ENCODE measurements at places on chromosomes 2 and 18. TPM values are rescaled to one million over a fixed set of nuclear protein-coding genes. Genes with fewer than 3 reads are reported as not detected.

Gene POTEJ
- total RNA-seq, result not detected

Gene RAB6C
- not detected for total RNA-seq

Gene SCN3A
- not detected for total RNA-seq

Gene LINC00305
- total RNA-seq, result not detected

Gene CCDC141
- total RNA-seq, result 0.20 TPM

Gene BUB1
- total RNA-seq, result 2.7 TPM

GRCh38 chr2:46345775-46346174 lies 48.6 kb downstream of the EPAS1 start:
- no peaks in the 10 kb centered on the region for H3K4me1 ChIP-seq
- no peak for DNase-seq
- H3K4me3 ChIP-seq, result no peak overlapping the region
- no peak overlapping the region for H3K27ac ChIP-seq
- H3K36me3 ChIP-seq, result peaks cover 36% of the 10 kb centered on the region
- no peaks in the 10 kb centered on the region for H3K27me3 ChIP-seq

GRCh38 chr2:138307099-138307498 lies 194.5 kb upstream of the SPOPL start:
- H3K36me3 ChIP-seq, result no peaks in the 10 kb centered on the region
- H3K27me3 ChIP-seq, result no peaks in the 10 kb centered on the region
- H3K4me3 ChIP-seq, result no peak overlapping the region
- DNase-seq, result no peak
- peaks cover 4% of the 10 kb centered on the region for H3K4me1 ChIP-seq

DNA sequence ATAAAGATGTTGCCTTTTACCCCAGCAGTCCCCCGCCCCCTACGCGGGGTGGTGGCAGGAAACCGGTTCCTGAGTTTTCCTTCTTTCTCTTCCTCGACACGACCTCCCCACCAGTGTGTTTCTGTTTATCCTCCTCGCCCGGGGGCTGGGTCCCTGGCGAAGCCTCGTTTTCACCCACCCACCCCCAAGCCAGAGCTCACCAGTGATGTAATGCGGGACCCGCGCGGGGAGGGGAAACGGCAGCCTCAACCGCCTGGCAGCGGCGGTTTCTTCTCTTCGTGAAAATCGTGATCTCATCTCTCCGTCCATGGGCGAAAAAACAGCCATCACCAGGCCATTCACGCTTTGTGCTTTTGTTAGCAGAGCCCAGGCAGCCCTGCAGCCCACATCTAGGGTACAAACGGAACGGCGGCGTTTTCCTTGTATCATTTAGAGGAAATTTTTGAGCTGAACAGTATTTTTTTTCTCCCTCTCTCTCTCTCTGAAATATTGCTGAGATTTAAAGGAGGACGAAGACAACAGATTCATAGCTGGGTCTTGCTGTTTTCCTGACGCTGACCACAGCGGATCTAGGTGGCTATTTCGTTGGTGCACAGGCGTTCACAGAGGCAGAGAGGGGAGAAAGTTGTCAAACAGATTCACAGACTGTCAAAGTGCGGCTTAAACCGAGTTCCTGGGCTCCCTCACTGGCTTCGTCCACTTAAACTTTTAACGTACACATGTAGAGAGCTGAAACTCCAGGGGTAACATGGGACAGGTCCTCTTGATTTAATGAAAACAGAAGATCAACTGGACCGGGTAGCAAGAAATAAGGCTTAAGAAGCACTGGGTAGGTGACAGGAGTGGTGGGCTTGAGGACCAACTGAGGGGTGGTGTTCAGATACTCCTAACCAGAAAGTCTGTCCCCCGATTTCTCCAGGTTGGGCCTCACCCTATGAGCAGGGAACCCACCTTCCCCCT lies 21.9 kb upstream of the PAX3 start:
- H3K4me1 ChIP-seq, result no peaks in the 10 kb centered on the region
- peak overlapping the region; percentile 12 for H3K4me3 ChIP-seq
- no peaks in the 10 kb centered on the region for H3K36me3 ChIP-seq
- DNase-seq, result no peak
- H3K27me3 ChIP-seq, result peaks cover 4% of the 10 kb centered on the region
- H3K27ac ChIP-seq, result no peak overlapping the region

DNA sequence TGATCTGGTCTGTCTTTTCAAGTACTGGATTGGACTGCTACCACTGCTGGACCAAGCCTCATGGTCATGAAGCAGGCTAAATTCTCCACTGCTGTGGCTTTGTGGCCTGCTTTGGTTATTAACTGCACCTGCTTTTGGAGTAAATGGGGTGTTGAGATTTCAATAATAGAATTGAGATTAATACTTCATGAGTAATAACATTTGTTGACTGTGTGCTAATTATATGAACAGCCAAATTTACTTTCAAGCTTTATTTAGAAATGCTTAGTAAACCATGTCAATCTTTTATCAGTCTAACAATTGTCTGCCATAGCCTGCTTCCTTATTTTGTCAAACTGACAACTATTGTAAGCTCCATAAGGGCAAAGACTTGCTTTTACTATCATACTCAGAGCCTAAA lies 27.4 kb upstream of the MTIF2 start:
- no peak overlapping the region for H3K4me3 ChIP-seq
- H3K4me1 ChIP-seq, result no peaks in the 10 kb centered on the region

DNA sequence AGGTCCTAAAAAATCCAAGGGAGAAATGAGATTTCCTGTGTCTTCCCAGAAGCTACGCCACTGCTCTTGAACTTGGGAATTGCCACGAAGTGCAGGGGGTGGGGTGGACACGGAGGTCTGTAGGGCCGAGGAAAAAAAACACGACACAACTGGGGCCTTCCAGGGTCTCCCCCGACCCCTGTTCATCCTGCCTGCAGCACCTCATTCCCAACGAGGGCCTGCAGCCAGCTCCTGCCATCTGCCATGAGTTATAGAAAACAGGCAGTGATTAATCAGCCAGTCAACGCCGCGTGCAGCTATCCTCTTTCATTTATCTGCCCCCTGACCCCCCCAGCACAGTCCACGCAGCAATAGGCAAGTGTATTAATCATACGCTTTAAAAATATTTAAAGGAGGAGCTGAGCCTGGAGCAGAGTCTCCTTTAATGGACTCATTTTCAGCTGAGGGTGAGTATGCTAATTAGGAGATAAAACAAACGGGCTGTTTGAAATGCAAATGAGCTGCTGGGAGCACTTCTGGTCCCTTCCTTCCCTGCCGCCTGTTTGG lies 209.9 kb downstream of the TFCP2L1 start:
- H3K27me3 ChIP-seq, result no peaks in the 10 kb centered on the region
- H3K27ac ChIP-seq, result no peak overlapping the region
- H3K36me3 ChIP-seq, result no peaks in the 10 kb centered on the region
- H3K4me3 ChIP-seq, result no peak overlapping the region
- no peaks in the 10 kb centered on the region for H3K4me1 ChIP-seq
- no peak for DNase-seq

- no peaks in the 10 kb centered on the region for H3K27me3 ChIP-seq
- H3K27ac ChIP-seq, result no peak overlapping the region
- no peak overlapping the region for H3K4me3 ChIP-seq
- no peaks in the 10 kb centered on the region for H3K36me3 ChIP-seq
- DNase-seq, result no peak
- no peaks in the 10 kb centered on the region for H3K4me1 ChIP-seq
These were observed 720.4 kb upstream of the GYPC start for GRCh38 chr2:125935559-125935958.

DNA sequence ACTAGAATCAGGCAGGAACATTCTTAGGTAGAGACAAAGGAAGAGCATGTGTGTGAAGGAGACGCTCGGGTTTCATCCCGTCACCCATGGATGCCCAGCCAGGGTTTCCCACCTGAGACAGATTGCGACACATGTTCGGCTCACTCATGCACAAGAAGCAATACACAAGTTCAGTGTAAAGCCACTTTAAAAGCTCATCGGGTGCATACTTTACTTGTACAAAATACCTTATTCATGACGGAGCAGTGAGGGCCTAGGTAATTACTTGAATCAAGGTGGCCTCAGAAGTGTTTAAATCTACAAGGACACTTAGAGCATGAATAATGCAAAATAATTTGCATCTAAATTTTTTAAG lies 42.0 kb downstream of the ZEB2 start:
- H3K4me1 ChIP-seq, result no peaks in the 10 kb centered on the region
- no peak overlapping the region for H3K27ac ChIP-seq
- no peaks in the 10 kb centered on the region for H3K27me3 ChIP-seq
- H3K36me3 ChIP-seq, result no peaks in the 10 kb centered on the region
- H3K4me3 ChIP-seq, result no peak overlapping the region

- no peaks in the 10 kb centered on the region for H3K27me3 ChIP-seq
- H3K36me3 ChIP-seq, result no peaks in the 10 kb centered on the region
- H3K4me3 ChIP-seq, result no peak overlapping the region
- no peaks in the 10 kb centered on the region for H3K4me1 ChIP-seq
These were observed 29.4 kb upstream of the ASB1 start for GRCh38 chr2:238397356-238397755.

DNA sequence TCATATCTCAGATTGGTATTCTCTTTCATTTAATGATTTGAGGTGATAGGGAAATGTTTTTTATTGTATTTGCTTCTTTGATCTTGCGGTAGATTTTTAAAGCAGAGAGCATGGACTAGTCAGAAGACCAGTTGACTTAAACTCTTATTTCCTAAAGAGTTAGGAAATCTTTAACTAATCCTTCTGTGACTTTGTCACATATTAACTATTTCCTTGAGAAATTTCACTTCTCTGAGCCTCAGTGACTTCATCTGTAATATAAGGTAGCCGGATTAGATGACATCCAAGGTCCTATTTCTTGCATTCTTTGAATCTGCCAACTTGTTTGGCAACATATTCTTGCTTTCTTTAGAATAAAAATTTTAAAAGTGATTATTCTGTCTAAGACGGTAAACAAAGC lies 55.6 kb downstream of the MTX2 start:
- no peak for DNase-seq
- no peak overlapping the region for H3K27ac ChIP-seq
- no peak overlapping the region for H3K4me3 ChIP-seq
- no peaks in the 10 kb centered on the region for H3K4me1 ChIP-seq
- H3K36me3 ChIP-seq, result no peaks in the 10 kb centered on the region
- H3K27me3 ChIP-seq, result no peaks in the 10 kb centered on the region

GRCh38 chr2:1701556-1702185 lies 42.6 kb downstream of the PXDN start:
- no peaks in the 10 kb centered on the region for H3K27me3 ChIP-seq
- DNase-seq, result no peak
- no peak overlapping the region for H3K27ac ChIP-seq

DNA sequence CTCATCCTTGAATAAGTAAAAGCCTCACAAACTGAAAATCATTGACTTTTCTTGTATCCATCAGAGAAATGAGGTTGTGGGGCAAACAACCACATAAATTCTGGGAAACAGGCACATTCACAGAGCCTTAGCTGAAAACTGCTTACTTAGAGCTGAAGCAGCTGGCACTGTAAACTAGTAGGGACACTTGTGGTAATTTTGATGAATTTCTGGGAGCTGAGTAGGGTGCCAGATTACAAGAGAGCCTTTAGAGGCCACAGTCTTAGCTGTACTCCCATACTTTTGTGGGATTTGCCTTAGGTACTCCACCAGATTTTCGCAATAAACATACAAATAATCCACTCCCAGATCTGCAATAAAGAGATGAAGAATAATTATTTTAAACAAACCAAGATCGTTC lies 315.2 kb downstream of the TMX3 start:
- H3K4me3 ChIP-seq, result no peak overlapping the region
- DNase-seq, result no peak
- H3K27me3 ChIP-seq, result no peaks in the 10 kb centered on the region
- H3K36me3 ChIP-seq, result no peaks in the 10 kb centered on the region
- no peaks in the 10 kb centered on the region for H3K4me1 ChIP-seq

DNA sequence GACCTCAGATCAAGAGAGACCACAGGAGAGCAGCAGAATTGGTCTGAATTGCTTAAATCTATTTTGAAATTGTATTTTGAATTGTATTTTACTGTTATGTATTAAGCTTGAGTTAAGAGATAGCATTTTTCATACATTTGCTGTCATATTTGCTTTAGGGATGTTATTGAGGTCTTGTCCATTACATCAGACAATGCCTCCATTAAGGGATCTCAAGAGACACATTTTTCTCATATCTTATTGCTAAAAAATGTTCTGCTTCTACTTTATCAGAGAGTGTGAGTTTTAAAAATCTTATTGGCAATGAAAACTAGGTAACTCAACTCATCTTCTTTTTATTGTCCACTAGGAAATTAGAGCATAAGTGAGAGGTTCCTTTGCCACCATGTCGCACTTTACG lies 66.8 kb upstream of the CTAGE1 start:
- no peak overlapping the region for H3K4me3 ChIP-seq
- no peaks in the 10 kb centered on the region for H3K27me3 ChIP-seq
- no peak overlapping the region for H3K27ac ChIP-seq

GRCh38 chr18:73646772-73647171 lies 500.9 kb downstream of the FBXO15 start:
- H3K36me3 ChIP-seq, result no peaks in the 10 kb centered on the region
- H3K4me1 ChIP-seq, result no peaks in the 10 kb centered on the region
- no peak overlapping the region for H3K27ac ChIP-seq
- no peak overlapping the region for H3K4me3 ChIP-seq

DNA sequence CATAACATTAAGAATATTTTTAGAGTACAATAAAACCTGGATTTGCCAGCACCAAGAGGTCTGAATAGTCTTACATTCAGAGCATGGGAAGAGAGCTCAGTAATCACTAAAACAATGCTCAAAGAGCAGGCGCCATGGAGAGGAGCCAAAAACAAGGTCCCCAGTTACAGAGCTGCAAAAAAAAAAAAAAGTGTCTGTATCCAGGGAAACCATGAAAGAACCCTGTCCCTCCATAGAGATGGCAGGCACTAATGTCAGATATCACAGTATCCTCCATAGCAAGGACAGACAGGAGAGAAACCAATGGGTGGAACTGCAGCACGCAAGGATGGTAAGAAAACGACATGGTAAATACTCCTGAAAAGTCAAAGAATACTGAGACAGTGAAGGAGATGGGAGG lies 19.5 kb downstream of the FBXO15 start:
- DNase-seq, result no peak
- H3K27me3 ChIP-seq, result no peaks in the 10 kb centered on the region
- no peak overlapping the region for H3K4me3 ChIP-seq

- no peaks in the 10 kb centered on the region for H3K27me3 ChIP-seq
- H3K27ac ChIP-seq, result no peak overlapping the region
- DNase-seq, result no peak
- H3K4me3 ChIP-seq, result no peak overlapping the region
- H3K36me3 ChIP-seq, result no peaks in the 10 kb centered on the region
These were observed 360.6 kb upstream of the HNRNPA3 start for GRCh38 chr2:176851889-176852483.

GRCh38 chr2:238704471-238705225 lies 143.2 kb upstream of the TWIST2 start:
- no peak for DNase-seq
- H3K36me3 ChIP-seq, result no peaks in the 10 kb centered on the region
- no peak overlapping the region for H3K4me3 ChIP-seq
- no peaks in the 10 kb centered on the region for H3K4me1 ChIP-seq

DNA sequence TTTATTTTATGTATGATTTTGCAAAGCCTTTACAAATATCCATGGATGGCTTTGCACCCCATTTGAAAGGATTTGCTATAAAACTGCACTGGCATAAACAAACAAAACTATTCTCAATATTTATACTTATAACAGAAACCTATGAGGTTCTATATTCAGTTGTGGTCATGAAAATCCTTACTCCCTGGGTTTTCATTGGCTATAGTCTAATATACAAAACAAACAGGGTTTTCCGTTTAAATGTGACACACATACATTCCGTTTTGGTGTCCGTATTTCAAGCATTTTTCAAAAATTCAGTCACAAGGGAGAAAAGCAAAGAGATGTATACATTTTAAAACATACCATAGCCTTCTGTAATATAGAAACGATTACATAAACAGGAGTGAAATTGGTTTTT lies 100.0 kb downstream of the TCF4 start:
- H3K27me3 ChIP-seq, result no peaks in the 10 kb centered on the region
- H3K4me1 ChIP-seq, result no peaks in the 10 kb centered on the region
- H3K27ac ChIP-seq, result no peak overlapping the region
